ENCODE measurements at places on chromosomes 5 and 9.

DNA sequence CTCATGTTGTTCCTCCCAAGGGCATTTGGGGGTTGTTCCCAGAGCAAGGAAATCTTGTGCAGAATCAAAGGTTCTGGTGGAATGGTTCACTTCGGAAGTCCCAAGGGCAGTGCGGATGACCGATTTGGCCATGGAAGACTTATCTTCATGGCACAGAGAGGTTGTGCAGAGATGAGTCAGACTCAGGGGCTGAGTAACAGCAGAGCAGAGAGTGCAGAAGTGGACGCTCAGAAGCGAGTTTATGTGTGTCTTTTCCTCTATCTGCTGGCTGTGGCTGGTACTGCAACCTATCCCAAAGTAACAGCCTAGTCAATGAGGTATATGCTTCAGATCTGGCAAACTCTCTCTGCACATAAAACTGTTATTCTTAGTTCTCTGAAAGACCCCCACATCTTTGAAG, 118.1 kb downstream of the DPYSL3 start:
- peak; percentile 70 for DNase-seq

DNA sequence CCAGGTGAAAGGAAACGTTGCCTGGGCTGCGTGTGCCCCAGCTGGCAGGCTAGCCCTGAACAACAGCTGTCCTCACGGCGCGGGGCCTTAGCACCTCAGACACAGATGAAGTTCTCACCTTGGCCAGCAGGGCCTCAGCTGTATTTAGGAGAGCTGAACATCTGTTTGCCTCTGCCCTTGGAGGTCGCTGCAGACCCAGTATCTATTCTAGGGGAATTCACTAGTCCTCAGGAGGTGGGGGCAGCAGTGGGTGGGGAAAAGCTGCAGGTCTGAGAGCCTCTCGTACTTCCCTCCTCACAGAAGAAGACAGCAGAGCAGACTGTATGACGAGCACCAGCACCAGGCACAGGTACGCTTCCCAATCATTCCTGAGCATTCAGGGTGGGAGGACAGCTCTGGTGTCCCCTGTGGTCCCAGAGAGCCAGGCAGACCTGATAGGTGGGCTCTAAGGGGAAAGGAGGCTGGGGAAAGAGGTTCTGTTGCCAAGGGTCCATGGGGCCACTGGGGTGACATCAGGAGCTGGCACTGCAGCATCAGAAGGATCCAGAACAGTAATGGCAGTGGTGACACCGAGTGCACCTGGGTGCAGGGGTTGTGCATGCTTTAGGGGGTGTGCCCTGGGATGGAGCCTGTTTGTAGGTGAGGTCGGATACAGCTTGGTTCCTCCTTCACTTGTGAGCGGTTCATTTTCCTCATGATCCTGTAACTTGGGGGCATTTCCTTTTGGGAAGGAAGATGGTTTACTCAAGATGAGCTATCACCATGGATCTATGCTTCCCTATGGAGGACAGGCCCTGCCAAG, 13.8 kb downstream of the CD74 start:
- DNase-seq: no peak

DNA sequence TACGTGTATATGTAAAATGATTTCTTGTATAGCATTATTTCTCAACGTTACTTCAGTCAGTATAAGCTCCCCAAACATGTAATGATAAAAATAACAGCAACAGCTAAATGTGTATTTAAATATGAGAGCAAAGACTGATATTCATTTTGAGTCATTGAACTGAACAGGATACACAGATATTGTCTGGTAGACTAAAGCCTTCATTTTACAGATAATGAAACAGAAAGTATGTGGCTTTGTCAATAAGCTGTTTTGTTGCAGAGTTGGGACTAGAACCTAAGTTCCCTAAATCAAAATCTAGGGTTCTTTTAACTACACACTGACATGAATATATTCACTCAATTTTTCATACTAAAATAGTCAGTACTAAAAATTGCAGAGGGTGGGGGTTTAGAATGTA, 80.4 kb upstream of the MARCHF11 start:
- no peak for DNase-seq

DNA sequence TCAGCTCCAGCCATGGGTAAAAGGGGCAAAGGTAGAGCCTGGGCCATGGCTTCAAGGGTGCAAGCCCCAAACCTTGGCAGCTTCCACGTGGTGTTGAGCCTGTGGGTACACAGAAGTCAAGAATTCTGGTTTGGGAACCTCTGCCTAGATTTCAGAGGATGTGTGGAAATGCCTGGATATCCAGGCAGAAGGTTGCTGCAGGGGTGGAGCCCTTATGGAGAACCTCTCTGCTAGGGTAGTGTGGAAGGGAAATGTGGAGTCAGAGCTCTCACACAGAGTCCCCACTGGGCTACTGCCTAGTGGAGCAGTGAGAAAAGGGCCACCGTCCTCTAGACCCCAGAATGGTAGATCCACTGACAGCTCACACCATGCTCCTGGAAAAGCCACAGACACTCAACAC, 117.1 kb downstream of the NREP start:
- DNase-seq: no peak

DNA sequence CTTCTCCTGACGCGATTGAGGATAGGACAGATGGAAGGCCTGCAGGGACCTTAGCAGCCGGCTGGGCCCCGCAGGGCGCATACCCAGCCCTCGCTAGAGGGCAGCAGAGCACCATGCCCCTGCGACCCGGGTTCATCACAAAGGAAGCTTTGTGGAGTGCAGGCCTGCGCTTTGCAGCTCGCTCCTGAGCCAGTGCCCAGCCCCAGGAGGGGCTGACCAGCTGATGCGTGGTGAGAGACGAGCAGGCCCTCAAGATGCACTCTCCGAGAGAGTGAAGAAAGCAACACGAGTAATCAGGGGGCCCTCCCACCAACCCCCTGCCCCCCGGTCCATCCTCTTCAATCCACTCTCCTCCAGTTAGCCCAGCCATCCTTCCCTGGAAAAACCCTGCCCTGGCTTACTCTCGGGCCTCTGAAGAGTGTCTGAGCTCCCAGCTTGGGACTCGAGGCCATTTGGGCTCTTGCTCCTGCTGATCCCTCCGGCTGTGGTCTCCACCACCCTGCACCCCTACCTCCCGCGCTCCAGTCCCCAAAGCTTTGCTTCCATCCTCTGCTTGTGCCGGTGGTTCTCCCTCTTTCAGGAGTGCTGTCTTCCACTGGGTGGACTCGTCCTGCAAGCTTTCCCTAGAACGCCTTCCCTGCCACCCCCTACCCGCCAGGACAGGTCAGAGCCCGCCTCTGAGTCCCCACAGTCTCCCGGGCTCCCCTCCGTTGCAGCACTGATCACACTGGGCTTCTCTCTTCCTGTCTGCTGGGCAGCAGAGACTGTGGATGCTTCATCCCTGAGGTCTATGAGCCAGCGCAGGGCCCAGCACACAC, 9.1 kb upstream of the KIF12 start:
- DNase-seq: peak; percentile 77

DNA sequence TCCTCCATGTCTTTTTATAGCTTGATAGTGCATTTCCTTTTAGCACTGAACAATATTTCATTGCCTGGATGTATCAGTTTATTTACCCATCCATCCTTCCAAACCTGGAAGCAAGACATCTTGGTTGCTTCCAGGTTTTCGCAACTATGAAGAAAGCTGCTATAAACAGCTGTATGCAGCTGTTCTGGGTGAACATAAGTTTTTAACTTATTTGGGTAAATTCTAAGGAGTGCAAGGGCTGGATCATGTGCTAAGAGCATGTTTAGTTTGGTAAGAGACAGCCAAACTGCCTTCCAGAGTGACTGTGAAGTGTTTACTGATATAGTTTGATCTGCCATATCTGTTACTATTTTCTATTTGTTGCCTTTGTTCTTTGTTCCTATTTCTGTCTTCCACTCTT, 58.5 kb downstream of the CSF2 start:
- DNase-seq: no peak

DNA sequence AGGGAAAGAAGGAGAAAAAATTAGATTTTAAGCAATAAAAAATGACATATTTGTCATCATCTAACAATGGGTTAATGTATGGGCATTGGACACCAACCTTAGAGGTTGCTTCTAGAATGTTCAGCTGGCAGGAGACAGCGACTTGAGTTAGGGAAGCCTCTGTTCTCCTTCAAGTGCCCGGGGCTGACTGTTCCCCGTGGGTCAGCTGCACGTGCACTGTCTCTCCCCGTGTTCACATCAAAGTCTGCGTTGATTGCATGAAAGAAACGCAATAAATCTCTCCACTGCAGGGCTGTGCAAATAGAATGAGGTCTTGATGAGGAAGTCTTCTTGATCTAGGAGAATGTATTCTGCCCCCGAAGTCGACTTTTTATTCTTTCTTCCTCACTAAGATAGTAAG, at the start of gene GLT6D1:
TSS of gene GLT6D1 (minus strand) at position 345 of the 400 bp plus-strand sequence. CDS start 353 bp downstream, outside the sequence.
- DNase-seq: no peak

- no peak for DNase-seq
These were observed 27.5 kb upstream of the FRMPD1 start for GRCh38 chr9:37623267-37623666.

DNA sequence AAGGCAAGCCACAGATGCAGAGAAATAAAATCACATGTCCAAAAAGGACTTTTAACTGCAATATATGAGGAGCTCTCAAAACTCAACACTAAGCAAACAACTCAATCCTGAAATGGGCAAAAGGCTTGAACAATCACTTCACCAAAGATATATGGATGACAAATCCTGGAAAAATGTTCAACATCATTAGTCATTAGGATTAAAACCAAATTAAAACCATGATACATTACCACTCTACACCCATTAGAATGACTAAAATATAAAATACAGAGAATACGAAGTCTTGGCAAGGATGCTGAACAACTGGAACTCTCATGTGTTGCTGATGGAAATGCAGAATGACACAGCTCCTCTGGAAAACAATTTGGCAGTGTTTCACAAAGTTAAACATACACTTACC, 277.4 kb downstream of the TLE1 start:
- peak; percentile 91 for DNase-seq

DNA sequence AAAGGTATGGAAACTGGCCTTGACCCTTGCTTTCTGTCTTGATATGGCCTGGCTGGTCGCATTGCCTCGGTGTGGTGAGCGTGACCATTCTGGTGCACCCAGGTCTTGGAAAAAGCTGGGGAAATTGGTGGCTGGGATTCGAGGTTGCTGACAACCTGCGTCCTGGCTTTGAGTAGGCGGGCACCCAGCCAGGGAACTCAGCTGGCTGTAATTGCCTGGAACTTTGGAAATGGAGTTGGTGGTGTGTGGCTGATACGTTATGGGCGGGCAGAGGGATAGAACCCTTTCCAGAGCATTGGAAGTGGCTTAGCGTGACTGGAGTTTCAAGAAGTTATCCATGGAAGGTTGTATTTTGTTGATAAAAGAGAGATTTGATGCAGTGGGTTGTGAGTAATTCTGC, 35.2 kb downstream of the KCNMB1 start:
- no peak for DNase-seq

DNA sequence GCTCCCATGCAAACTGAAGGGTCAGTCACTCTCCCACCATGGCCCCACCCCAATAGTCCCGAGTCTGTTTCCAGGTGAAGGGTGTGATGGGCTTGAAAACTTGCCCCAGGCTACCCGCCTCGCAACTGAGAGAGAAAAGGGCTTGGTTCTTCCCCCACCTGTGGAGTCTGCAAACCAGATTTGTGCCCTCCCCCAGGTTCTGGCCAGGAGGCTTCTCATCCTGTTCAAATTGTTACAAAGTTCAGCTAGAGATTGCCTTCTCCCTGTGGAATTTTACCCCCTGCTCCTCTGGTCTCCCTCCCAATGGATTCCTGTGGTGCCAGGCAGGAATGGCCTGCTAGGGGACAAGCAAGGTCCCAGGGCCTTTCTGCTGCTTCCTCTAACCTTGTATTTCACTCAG, 93.1 kb upstream of the ACO1 start:
- no peak for DNase-seq

- DNase-seq: peak; percentile 98
These were observed 33.4 kb upstream of the NCS1 start for GRCh38 chr9:130138791-130139190.

GRCh38 chr5:111699976-111700375, 57.0 kb downstream of the NREP start:
- no peak for DNase-seq

- DNase-seq: no peak
These were observed 119.7 kb upstream of the RUSC2 start for GRCh38 chr9:35370241-35370640.

- DNase-seq: no peak
These were observed 60.4 kb downstream of the NR3C1 start for GRCh38 chr5:143343042-143343441.

DNA sequence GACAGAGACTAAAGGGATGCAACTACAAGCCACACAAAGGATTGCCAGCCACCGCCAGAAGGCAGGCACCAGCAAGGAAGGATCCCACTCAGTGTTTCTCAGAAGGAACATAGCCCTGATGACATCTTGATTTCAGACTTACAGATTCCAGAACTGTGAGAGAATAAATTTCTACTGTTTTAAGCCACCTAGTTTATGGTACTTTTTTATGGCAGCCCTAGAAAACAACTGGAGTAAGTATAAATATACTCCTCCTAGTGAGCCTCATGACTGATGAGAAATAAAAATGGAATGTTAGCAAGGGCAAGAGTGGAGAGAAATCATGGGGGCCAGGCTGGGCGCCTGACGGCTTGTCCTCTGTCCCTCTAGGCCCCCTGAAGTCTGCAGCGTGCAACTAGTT, 307.3 kb downstream of the PIK3R1 start:
- peak; percentile 42 for DNase-seq

- peak; percentile 64 for DNase-seq
These were observed 154.2 kb upstream of the HMHB1 start for GRCh38 chr5:143657647-143658285.

DNA sequence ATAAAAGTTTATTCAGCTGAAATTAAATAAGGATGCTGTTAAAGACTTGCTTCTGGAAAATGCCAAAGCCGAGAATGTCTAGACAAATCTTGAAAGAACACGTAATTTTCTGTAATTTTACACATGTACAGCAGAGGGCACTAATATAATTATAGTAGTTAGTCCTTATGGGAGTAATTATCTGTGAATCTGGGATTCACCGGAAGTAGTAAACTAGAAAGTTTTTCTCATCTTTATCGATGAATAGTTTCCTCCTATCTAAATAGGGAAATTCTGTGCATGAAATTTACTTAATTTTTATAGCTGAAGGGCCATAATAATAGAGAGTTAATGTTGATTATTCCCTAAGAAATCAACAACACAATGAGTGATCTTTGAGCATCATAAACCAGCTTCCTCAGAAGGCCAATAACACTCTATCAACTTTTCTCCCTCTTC, 18.4 kb upstream of the CNTLN start:
- DNase-seq: peak; percentile 51

DNA sequence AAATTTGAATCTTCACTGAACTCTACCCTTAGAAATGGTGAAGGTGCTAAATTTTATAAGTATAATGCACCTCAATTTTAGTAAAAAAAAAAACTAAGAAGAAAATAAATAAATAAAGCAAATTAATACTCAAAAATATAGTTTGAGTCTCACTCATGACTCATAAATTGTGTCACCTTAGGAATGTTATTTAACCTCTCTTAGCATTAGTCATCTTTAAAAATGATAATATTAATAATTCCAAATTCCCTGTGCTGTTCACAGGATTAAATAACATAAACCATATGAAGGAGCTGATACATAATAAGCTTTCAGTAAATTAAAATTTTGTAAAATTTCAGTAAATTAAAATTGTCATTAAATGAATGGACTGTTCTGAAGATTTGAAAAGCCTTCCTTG, 339.8 kb upstream of the RGMB start:
- DNase-seq: peak; percentile 22

- DNase-seq: peak; percentile 94
These were observed 122.3 kb upstream of the RAI14 start for GRCh38 chr5:34533582-34534522.

All from fibroblast of skin of abdomen (primary cell).